ENCODE measurements at places on chromosomes 3 and 15.

GRCh38 chr3:182399978-182400737 is 393.1 kb upstream of the ATP11B start:
- no peak for DNase-seq

- no peak for DNase-seq
Measured at GRCh38 chr3:28039234-28039633, 202.2 kb upstream of the CMC1 start.

DNA sequence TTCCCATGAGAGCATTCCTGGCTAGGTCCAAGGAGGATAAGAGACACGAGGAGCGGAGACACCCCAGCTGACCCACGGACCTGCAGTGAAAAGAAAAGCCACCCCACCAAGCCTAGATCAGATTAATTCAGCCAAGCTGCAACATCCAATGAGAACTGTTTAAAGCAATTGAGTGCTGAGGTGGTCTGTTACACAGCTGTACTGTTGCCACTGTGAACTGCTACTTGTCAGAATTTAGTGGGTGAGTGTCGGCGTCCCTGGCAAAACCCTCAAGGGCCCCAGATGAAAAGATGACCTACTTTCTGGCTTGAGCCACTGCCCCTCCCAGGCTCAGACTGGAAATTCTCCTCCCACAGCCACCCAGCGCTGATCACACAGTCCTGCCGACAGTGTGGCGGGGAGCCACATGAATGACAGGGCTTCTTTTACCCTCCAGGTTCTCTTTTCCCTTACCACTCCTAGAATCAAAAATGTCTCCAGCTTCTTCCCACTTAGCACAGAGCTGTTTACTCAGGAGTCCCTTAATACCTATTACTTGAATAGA is 26.4 kb upstream of the KBTBD12 start:
- no peak for DNase-seq

- DNase-seq: no peak
Measured at GRCh38 chr3:129481766-129482332, 41.8 kb downstream of the IFT122 start.

DNA sequence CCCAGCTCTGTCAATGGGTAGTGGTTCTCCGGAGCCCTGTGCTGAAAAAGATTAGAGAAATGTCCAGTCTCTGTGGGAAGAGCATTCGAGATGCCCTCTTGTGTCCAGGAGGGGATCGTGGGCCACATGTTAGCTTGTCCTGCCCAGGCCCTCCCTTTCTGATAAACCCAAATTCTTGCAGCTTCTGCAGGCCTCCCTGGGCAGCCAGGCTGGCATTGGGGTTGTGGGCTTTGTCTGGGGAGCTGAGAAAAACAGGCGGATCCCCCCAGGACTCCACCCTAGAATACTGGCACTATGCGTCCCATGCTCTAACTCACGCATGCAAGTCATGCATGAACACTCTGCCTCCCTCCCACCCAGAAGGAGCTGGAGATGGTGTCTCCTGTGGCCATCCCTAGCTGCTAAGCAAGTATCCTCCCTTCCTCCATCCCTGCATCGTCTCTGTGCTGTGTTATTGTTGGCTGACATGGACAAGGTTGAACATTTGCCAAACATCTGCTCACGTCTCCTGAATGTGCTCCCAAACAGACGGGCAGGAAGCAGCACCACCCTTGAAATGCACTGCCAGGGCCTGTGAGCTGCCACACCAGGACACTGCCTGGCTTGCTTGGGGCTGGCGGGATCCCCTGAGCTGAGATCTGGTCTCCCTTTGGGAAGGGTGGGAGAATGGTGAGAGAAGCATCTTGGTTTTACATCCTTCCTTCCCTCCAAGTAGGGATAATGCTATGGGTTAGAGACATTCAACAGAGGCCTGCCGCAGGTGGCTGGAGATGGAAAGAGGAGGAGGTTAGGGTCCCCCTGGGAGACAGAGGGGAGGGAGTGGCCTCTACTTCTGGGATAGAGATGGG is 26.5 kb downstream of the CFAP161 start:
- no peak for DNase-seq

DNA sequence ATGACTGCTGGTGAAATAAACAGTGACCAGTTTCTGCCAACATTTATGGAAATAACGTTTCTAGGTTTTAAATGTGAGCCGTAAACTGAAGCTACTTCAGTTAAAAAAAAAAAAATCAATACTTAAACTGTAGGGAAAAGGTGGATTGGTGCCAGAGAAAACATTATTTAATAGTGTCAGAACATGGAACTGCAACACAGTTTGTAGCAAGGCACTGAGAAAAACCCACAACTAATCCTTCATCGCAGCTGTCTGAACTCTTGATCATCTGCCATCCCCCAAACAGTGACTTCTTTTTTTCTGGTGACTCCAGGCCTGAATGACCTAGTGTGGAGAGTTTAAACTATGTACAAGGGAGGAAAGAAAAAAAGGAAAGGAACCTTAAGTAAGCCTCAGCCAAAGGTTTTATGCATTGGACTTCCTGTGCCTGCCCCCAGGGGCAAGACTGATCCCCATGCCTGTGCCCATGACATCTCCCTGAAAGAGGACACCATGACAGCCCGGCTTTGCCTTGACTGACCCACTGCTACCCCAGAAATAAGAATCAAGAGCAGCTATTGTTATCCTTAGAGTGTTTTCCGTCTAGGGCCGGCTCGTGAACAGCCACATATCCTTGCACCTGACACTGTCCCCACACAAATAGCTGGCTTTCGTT is 33.1 kb downstream of the CRTAP start:
- no peak for DNase-seq

GRCh38 chr3:35064761-35065160 is 574.6 kb upstream of the ARPP21 start:
- DNase-seq: no peak

GRCh38 chr3:113927556-113927955 is 20.3 kb upstream of the ZDHHC23 start:
- no peak for DNase-seq

- no peak for DNase-seq
Measured at GRCh38 chr15:39914977-39915376, 5.1 kb downstream of the GPR176 start.

DNA sequence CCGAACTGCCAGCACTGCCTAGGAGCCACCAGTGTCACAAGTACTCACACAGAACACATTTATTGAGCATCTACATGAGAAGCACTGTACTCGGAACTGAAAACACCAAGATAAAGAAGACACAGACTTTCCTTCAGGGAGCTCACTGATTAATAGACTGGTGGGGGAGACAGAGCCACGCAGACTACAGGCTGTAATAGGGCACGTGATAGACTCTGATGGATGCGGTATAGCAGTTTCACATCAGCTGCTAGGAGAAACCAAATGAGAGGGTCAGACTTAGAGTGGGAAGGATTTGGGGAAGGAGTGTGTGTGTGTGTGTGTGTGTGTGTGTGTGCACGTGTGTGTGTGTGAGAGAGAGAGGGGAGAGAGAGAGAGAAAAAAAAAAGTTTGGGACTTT is 12.1 kb downstream of the EPHB1 start:
- no peak for DNase-seq

- DNase-seq: no peak
Measured at GRCh38 chr3:28982906-28983305, 298.0 kb upstream of the RBMS3 start.

- DNase-seq: no peak
Measured at GRCh38 chr15:42577514-42578031, 2.2 kb downstream of the STARD9 start.

DNA sequence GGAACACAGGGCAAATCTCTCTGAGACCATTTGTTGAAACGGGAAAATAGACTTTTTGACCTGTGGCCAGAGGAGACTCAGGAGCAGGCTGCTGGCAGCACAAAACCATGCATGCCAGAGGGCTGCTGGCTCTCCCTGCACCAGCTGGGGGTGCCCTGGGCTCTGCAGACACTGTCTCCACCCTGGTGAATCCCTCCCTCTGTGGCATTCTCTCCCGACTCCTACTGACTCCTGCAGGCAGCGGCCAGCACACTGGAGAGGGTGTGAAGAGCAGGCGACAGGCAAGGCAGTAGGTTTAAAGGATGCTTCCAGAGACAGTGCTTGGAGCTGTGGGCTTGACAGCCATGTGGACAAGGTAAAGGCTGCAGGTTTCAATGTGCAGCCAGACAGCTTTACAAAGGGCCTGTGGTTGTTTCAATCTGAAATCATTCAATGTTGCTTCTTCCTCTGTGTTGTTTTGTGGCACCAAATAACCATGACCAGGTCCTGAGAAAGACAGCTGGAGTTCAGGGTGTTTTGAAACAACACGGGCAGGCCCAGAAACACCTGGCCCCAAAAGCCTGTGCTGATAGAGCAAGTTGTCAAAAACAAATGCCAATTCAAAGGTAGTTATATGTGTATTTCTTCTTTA is 431.0 kb upstream of the ATP10A start:
- no peak for DNase-seq

DNA sequence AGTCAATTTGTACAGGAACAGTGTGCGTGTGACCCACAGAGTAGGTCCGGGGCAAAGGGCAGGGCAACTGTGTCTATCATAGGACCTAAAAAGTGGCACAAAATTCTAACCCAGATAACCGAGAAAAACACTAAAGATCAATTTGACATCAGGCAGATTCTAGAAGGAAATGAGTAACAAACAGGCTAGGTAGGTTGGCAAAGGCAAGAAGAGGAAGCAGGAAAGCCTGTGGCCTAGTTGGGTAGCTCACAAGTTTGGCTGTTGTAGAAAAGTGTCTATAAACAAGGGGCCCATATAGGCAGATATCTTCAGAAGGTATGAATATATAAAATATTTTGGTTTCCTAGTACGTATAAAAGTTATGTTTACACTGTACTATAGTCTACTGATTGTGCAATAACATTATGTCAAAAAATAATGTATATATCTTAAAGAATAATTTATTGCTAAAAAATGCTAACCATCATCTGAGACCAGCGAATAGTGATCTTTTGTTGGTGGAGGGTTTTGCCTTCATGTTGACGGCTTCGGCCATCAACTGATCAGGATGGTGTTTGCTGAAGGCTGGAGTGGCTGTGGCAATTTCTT is 13.3 kb upstream of the OR5K1 start:
- DNase-seq: no peak

DNA sequence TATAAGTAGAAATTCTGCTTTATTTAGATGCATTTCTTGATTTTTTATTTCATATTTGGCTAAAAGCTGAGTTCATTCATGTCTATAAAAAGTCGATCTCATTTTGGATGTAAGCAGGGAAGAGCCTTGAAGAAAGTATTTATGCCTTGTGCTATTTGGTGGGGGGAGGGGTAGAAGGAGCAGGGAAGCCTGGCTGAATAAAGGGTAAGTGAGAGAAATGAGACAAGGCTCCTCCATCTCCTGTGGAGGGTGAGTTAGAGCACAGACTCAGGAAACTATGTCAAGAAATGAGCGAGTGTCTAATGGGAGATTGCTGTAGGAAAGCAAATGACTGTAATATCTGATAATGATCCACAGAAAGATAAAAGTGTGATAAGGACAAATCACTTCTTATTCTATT is 121.8 kb upstream of the ATP11B start:
- DNase-seq: no peak
